Heart left ventricle (tissue), 16 donors: ENCODE measurements at places on chromosomes 11 and 22. TPM values are rescaled to one million over a fixed set of nuclear protein-coding genes. Genes with fewer than 3 reads are reported as not detected.

- no peak overlapping the region for H3K27ac ChIP-seq
- H3K27me3 ChIP-seq: no peaks in the 10 kb centered on the region
Measured at GRCh38 chr22:36443198-36443770, 38.2 kb downstream of the TXN2 start.

GRCh38 chr11:2095542-2095941 is 43.6 kb downstream of the IGF2 start:
- peaks cover 42% of the 10 kb centered on the region for H3K4me1 ChIP-seq
- no peak for DNase-seq

DNA sequence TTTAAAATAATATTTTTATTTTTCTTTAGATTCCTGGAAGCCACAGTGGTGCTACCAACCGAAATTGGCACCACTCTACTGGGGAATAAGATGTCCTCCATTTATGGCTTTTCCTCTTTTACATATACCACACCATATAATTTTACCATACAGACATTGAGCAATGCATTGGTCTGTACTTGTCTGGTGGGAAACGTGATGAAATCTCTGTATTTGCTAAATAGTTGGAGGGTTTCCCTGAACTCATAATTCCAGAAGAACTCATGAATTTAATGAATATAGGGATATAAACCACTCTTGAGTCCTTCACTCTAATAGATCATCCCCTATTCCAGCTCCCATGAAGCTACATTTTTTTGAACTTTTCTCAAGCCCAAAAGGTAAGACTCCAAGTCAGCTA is 28.0 kb upstream of the MMP13 start:
- H3K27me3 ChIP-seq: no peaks in the 10 kb centered on the region
- H3K36me3 ChIP-seq: no peaks in the 10 kb centered on the region
- no peak overlapping the region for H3K27ac ChIP-seq

DNA sequence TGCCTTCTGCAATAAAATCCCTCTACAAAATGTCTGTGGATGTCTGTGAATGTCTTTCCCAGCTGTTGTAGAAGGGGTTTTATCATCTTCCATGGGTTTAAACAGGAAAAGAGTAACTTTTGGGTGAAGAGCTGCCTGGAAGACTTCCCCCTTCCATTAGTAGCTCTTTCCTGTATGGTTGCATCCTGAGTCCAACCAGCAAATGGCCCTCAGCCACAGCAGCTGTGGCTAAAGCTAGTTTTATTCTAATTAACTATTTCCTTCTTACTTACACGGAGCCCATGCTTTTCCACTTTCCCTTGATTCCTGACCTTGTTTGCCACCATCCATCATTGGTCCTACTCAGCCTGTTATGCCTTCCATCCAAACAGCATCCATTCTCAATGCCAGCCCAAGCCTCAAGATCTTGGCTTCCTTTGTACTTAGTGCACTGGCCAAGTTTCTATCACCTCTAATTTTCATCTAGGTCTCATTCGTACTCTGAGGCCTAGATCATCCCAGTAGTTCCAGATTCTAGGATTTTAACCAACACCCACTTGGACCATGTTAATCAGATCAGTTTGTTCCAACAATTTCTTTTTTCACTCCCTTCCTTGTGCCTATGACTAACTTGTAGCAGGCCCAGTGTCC is 41.5 kb upstream of the CADM1 start:
- H3K27ac ChIP-seq: no peak overlapping the region
- H3K36me3 ChIP-seq: no peaks in the 10 kb centered on the region
- H3K4me1 ChIP-seq: no peaks in the 10 kb centered on the region
- DNase-seq: no peak
- no peak overlapping the region for H3K4me3 ChIP-seq
- no peaks in the 10 kb centered on the region for H3K27me3 ChIP-seq

DNA sequence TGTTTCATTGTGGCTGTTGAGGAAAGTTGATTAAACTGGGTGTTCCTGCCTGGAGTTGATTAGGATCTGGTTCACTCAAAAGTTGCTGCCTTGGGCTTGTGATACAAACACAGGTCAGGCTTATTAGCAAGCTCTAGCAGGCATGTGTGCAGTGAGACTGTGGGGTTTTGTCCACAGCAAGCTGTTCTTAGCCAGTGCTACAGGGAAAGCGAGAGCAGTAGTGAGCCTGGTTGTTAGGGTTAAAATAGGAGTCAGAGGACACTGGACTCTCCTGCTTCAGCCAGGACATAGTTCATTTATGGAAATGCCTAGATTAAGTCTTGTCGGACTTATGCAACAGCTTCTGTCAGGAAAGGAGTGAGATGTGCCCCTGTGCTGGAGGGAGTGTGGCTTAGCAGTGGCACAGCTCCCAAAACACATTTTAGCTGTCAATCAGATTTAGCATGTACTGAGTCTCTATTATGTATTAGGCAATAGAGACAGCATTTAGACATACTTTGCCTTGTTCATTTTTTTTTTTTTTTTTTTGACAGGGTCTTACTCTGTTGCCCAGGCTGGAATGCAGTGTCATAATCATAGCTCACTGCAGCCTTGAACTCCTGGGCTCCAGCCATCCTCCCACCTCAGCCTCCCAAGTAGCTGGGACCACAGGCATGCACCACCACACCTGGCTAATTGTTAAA is 8.7 kb downstream of the SNRPD3 start:
- H3K27me3 ChIP-seq: no peaks in the 10 kb centered on the region
- H3K27ac ChIP-seq: peak overlapping the region; percentile 79
- peak; percentile 67 for DNase-seq
- H3K36me3 ChIP-seq: no peaks in the 10 kb centered on the region
- peaks cover 45% of the 10 kb centered on the region for H3K4me1 ChIP-seq
- no peak overlapping the region for H3K4me3 ChIP-seq

The RTN4RL2 gene
- 1.0 TPM for polyA plus RNA-seq

The OR6M1 gene
- polyA plus RNA-seq: not detected

The SMTN gene
- 257 TPM for polyA plus RNA-seq

The IFT27 gene
- polyA plus RNA-seq: 36.7 TPM
